Left colon (tissue), 2 donors: ENCODE measurements at places on chromosomes 5 and 9. TPM values are rescaled to one million over a fixed set of nuclear protein-coding genes. Genes with fewer than 3 reads are reported as not detected.
A peak's percentile ranks its signal among the peaks of the same experiment; 100 is the strongest.

The KCTD16 gene
- not detected for total RNA-seq

- DNase-seq = no peak
These were observed 25.9 kb downstream of the CCT5 start for GRCh38 chr5:10275991-10276390.

DNA sequence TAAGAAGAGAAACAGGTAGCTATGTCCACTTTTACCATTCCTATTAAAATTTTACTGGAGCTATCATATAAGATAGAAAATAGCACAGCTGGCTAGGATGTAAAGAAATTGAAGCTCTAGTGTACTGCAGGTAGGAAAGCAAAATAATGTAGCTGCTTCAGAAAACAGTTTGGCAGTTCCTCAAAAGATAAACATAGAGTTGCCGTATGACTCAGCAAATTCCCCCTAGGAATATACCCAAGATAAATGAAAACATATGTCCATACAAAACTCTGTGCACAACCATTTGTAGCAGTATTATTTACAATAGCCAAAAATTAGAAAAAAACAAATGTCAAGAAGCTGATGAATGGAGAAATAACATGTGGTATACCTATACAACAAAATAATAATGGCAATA lies 64.6 kb upstream of the SHISAL2B start:
- DNase-seq = no peak

DNA sequence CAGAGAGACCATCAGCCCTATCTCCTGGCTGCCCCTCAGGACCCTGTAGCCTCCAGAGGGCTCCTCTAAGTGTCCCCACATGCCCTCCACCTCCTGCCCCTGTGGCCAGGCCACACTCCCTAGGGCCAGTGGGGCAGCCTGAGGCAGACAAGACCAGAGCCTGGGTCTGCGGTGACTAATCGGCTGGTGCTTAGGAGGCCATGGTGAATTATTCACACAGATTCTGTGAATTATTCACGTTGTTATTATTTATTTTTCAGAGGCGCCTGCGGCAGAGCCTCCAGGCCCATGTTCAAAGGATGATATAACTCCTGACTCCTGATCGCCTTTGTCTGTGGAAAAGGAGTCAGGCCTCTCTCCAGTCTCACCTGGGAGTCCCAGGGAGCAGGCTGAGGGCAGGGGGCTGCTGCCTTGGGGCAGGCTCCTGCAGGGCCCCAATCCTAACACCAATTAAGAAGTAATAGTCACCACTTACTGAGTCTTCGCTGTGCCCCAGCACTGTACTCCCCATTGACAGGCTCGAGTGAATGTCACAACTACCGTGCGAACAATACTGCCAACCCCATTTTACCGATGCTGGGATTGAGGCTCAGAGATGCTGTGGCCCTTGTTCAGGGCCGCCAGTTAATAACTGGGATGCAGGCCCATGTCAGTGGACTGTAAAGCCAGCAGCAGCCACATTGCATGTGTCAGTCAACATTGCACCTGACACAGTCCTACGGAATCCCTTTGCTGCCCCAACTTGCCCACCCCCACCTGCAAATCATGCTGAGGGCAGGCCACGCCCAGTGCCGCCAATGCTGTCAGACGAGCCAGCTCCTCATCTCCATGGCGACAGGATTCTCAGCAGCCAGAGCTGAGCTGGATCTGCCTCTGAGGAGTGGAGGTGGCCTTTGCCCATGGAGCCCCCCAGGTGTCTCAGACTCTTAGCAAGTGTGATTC lies 94.9 kb downstream of the PCDH1 start:
- no peak for DNase-seq

The THOC3 gene
- 27.0 TPM for total RNA-seq

The TRAF2 gene
- total RNA-seq = 25.3 TPM

The ANKRD31 gene
- not detected for total RNA-seq

DNA sequence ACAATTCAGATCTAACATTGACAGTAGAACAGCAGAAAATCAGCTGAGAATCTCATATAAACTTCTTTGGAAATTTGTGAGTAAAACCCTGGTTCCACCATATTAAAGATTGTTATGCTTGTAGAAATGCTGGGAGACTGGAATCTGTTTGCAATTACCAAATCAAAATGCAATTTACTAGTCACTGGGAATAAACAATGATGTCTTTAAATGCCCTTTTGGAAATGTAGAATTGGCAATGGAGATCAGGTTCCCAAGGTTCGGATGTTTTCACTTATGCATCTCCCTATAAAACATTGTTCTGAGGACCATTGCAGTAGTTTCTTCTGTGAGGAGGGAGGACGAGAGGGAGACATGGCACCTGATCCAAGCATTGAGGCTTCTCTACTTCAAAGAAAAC lies 384.4 kb downstream of the TMEM167A start:
- no peak for DNase-seq

GRCh38 chr9:97314503-97314902 lies 7.0 kb downstream of the CCDC180 start:
- DNase-seq = no peak

The SPATA31C1 gene
- total RNA-seq = not detected

DNA sequence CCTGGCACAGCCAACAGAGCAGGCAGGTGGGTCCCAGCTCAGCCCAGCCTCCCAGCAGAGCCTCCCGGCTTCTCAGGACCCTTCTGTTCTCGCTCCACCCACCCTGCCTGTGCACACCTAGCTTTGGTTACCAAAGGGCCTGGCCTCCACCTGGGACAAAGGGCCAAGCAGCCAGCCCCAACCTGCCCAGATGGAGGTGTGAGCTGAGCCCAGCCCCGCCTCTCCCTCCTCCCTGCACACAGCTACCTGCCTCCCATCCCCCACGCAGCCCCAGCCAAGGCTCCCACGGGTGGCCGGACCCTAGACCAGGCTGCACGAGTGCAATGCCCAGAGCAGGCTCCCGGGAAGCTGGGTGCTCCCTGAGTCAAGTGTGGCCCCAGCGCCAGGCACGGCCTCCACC lies 5.6 kb downstream of the TPRN start:
- peak; percentile 86 for DNase-seq

DNA sequence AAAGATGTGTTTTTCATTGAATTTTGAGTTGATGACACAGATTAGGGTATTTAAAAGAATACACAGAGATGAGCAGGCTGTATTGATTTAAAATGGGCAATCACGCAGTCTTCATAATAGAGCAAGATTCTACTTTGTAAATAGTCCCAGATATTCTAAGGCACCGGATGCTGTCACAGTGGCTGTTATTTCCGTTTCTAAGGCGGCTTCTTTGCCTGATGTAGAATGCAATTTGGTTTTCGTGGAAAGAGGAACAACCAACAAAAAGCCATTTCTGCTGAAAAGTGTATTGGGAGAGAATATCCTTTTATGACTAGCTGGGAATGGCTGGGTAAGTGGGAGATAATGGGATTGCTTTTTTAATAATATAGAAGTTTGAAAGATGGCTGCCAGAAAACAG lies 17.5 kb downstream of the PRKACG start:
- DNase-seq = no peak

DNA sequence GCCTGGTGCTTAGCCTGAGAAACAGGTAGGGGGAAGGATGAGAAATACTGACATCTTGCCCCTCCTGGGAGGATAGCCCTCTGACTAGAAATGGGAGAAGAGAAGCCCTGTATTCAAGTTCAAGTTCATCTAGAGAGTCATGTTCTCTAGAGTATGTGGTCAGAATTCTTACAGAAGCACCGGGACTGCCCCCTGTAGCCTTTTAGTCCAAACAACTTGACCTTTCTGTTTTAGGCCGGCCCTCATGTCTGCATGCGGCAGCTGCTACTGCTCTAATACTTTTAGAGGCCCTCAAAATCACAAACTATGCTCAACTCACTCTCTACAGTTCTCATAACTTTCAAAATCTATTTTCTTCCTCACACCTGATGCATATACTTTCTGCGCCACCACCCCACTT lies 47.7 kb downstream of the PHAX start:
- no peak for DNase-seq

GRCh38 chr9:4743131-4743875 lies 2.3 kb upstream of the AK3 start:
- no peak for DNase-seq

The S100Z gene
- total RNA-seq = 0.31 TPM

GRCh38 chr5:72561148-72561972 lies 54.1 kb upstream of the ZNF366 start:
- DNase-seq = no peak

GRCh38 chr9:106056328-106056727 lies 362.0 kb downstream of the TMEM38B start:
- no peak for DNase-seq

- DNase-seq = no peak
These were observed 242.7 kb downstream of the DEPDC1B start for GRCh38 chr5:60457233-60457632.

The FOXD4 gene
- total RNA-seq = 0.24 TPM

DNA sequence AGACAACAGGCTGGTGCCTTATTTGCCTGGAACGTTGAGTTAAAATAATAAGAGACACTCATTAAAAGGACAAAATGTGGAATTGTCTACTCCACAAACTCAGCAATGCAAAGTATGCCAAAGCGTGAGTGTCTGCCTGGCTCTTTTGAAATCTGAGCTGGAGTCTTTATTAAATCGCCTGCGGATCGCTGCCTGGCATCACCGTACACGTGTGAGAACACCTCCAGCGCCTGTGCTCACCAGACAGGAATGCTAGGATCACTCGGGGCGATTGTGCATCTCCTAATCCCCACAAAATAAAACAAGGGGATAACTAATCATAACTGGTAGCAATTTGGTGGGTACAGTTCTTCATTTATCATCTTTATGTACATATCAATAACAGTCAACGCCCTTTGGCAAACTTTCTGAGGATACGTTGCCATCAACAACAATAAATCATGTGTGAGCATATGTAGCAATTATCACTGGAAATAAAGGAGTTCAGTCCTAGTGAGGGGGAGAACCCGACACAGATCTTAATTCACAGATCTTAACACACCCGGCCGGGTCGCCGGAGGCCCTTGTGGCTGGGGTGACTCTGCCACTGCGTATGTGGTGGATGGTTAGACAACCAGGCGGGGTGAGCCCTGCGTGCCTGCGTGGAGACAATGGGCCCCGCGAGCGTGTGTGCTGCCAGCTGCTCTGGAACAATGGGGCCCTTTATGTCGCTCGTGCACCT lies 284.9 kb upstream of the IRX1 start:
- no peak for DNase-seq

DNA sequence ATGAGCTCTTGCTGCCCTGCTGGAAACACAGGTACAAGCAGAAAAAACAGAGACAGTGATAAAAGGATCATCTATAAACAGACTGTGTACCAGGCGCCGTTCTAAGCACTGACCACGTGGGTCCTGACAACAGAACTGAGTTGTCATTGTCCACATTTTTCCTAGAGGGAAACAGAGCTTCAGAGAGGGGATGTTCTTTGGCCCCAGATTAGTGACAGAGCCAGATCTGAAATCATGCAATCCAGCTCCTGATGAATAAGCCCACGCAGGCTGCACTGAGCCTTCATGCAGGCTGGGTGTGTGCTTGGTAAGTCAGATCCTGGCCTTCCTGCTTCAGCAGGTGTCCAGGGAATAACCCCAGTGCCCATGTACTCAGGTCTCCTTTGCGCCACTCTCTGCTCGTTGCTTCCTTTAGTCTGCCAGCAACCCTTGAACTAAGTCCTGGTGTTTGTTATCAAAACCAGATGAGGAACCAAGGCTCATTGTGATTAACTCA lies 22.8 kb upstream of the TCF7 start:
- no peak for DNase-seq

The LMX1B gene
- 0.14 TPM for total RNA-seq

DNA sequence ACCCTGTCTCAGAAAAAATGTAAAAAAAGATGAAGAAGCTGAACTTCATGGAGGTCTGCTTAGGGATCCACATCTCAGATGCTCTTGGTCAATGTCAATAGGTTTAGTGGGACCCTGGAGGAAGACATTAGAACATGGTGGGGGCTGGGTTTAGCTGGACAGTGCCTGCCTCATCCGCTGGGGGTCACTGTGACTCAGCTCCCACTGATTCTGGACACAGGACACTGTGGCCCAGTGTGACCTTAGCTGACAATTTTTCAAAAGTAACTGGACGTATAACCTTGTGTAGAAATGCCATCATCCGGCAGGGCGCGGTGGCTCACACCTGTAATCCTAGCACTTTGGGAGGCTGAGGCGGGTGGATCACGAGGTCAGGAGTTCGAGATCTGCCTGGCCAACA lies 7.3 kb upstream of the HNRNPAB start:
- no peak for DNase-seq

The WDR31 gene
- total RNA-seq = 3.0 TPM

- peak; percentile 50 for DNase-seq
These were observed 4.2 kb downstream of the ADAM19 start for GRCh38 chr5:157571357-157571827.

DNA sequence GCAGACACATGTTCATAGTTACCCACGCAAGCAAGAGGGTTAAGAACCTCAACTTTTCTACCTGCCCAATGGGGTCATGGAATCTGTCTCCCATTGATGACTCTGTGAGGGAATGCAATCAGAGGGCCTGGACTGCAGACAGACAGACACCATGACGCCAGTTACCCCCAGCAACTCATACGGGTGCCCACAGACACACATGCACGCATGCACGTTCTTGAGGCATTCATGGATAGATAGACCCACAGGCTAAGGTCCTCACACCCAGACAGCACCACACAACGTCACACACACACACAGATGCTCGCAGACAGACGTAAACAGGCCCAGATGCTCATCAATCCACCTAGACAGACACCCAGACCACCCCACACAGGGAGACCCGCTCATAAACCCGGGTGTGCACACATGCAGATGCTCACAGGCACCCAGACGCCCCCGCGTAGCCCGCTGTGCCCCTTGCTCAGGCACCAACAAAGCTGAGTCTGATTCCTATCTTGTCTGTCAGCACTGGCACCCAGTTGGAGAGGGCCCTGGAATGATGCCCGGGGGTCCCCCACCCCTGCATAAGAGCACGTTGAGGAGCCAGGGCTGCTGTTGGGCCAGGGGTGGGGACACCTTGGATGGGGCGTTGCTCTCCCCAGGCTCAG lies 23.6 kb downstream of the LHX2 start:
- no peak for DNase-seq

GRCh38 chr5:122120957-122121356 lies 8.4 kb upstream of the ZNF474 start:
- DNase-seq = no peak

DNA sequence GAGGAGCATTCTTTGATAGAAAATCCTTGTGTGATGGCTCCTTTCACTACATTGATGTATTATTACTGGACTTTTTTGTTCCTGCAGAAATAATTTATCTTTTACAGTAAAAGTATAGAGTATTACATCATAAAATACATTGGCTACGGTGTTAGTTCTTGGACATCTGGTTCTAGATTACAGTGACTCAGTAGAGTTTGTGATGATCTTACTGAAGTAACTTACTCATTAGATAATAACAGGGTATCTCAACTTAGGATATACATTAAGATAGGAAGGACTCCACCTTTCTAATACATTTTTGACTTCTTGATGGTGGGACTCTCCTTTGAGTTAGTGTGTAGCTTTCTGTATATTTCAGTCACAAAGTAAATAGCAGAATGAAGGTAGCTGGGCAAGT lies 59.1 kb downstream of the ZNF462 start:
- DNase-seq = no peak

- DNase-seq = no peak
These were observed 40.4 kb downstream of the EXD3 start for GRCh38 chr9:137382444-137383080.

DNA sequence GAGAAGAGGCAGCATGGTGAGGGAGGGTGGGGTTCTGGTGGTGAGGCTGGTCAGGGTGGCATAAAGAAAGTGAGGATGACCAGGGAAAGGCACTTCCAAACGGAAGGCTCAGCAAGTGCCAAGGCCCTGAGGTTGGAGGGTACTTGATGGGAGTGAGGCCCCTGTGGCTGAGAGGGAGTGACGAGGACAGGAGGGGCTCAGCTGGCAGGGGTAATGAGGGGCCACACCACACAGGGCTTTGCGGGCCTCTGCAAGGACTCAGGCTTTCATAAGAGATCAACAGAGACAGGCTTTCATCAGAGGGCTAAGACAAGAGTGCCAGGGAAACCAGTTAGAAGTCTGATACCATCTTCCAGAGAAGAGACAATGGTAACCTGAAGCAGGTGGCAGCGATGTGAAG lies 23.6 kb downstream of the ARPC5L start:
- DNase-seq = no peak
